ENCODE measurements at places on chromosomes 3 and 15.

- no peak for DNase-seq
Observed at GRCh38 chr3:119395923-119396358, 67.5 kb downstream of the TMEM39A start.

- DNase-seq = no peak
Observed at GRCh38 chr3:176219970-176220369, 977.3 kb downstream of the TBL1XR1 start.

DNA sequence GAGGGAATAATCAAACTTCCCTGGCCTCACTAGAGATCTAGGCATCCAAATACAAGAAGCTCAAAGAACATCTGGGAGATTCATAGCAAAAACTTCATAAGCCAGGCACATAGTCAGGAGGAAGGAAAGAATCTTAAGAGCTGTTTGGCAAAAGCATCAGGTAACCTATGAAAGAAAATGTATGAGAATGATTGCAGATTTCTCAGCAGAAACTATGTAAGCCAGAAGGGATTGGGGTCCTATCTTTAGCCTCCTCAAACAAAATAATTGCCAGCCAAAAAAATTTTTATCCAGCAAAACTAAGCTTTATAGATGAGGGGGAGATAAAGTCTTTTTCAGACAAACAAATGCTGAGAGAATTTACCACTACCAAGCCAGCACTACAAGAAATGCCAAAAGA is 1036.3 kb downstream of the TBL1XR1 start:
- no peak for DNase-seq

DNA sequence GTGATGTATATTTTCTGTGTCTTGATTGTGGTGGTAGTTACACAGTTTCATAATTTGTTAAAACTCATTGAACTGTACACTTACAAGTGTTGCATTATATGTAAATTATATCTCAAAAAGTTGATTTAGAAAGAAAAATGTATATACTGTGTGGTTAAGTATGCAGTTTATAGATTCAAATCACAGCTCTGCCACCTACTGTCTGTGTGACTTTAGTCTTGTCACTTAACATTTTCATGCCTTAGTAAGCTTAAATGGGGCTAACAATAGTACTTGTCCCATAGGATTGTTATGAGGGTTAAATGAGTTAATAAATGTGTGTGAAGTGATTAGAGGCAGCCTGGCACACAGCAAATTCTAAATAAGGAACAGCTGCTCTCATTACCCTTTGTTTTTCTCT is 120.9 kb upstream of the P2RY1 start:
- no peak for DNase-seq

DNA sequence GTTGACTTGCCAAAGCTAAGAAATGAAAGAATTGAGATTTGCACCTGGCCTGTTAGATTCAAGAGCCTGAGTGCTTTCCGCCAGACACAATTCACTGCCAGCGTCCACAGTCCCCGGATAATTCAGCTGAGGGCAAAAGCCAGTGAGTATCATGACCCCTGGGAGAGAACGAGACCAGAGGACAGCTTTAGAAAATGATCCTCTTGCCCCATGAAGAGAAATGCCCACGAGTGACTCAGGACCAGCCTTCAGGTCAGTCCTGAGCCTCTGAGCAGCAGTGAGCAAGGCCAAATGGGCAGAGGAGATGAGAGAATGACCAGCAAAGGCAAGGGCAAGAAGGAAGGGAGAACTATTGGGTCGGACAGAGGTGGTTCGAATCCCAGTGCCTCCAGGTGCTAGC is 273.5 kb downstream of the FAM43A start:
- no peak for DNase-seq

DNA sequence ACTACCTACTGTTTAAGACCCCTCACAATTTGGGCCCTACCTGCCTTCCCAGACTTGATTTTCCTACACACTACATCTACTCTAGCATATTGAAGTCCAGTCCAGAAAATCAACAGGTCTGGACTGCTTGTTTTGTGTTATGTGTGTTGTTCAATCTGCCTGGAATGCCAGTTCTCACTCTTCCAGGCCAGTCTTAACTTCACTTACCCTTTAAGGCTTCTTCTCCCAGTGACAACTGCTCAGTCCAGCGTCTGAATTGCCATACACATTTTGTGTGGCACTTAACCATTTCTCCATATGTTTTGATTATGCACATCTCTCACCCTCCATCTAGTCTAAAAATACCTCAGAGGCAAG is 1.1 kb downstream of the TICRR start:
- no peak for DNase-seq

DNA sequence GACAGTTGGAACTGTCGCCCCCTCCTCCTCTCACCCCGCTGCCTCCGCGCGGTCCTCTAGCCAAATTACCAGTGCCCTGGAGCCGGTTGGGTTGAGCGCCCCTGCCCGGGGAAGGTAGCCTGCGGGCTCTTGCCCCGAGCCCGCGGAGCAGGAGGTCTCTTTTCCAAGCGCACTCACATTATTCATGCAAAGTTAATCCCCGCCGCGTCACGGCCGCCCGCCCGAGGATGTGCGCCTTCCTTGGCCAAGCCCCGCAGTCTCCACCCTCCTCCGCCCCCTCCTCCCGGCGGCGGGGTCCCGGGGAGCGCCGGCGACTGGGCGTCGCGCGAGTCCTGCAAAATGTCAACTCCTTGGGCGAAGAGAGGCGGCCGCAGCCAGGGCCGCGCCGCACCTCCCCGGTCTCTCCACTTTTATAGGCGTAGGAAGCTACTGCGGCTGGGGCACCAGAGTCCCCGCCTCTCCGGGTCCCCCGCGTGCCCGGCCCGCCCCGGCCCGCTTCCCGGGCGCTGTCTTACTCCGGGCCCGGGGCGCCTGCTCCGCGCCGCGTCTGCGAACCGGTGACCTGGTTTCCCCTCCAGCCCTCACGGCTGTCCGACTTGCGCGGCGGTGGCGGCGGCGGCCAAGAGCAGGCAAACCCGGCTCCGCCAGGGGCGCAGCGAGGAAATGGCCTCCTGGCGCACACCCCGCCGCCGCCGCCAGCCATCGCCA is at the start of gene THRB:
TSS of gene THRB (minus strand) at position 233 of the 708 bp plus-strand sequence.
- no peak for DNase-seq

- no peak for DNase-seq
Observed at GRCh38 chr3:17905996-17906395, 163.6 kb upstream of the TBC1D5 start.

GRCh38 chr15:79124388-79124787 is 33.8 kb upstream of the RASGRF1 start:
- DNase-seq = no peak

DNA sequence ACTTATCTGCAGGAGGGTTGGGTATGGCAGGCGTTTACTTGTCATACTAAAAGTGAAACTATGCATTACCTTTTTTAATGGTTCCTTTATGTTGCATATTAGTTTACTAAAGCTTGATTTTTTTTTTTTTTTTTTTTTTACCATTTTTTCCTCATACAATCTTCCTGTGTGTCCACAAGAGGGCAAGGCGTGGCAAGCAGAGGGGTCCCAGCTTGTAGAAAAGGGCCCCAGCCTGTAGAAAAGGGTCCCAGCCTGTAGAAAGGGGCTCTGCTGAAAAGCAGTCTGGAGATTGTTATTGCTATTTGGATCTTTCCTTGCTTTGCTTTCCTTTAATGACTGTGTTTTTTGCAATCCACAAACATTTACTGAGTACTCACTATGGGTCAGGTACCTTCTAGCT is 21.9 kb downstream of the MKRN2 start:
- DNase-seq = no peak

- DNase-seq = no peak
Observed at GRCh38 chr3:178705925-178706324, 169.7 kb downstream of the KCNMB2 start.

DNA sequence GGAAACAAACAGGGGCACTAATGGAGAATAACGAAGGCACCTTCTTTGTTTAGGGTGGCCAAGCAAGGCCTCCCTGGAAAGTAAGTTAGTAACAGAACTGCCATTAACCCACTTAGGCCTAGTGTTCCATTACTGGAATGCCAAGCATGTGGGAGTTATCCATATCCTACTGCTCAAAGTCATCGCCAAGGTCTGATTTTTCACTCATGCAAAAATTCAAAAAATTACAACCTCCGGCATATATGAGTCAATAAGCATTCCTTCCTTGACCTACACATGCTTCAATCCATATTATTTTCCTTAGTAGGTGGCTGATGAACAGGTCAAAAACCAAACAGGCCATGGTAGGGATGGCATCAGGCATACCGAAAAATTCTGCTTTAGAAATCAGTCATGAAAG is 1097.2 kb downstream of the FHIT start:
- DNase-seq = no peak

DNA sequence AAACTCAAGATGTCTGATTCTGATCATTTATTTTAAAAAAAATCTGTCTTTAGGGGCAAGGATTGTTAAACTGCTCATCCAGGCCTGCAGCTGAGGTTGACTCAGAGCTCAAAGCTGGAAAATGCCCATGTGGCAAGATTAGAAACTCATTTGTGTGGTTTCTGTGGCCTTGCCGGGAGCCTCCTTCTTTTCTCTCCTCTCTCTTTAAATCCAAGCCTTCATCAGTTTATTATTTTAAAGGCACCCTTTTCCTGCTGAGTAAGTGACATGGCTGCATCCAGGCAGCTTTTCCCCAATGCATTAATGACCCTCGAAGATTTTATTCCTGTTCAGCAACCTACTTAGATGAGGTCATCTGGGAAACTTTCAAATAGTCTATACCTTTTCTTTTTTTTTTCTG is 221.3 kb upstream of the CDIN1 start:
- DNase-seq = no peak

- DNase-seq = no peak
Observed at GRCh38 chr3:3666664-3667063, 132.6 kb upstream of the LRRN1 start.

GRCh38 chr15:83204697-83205096 is 2.9 kb downstream of the HDGFL3 start:
- DNase-seq = no peak

DNA sequence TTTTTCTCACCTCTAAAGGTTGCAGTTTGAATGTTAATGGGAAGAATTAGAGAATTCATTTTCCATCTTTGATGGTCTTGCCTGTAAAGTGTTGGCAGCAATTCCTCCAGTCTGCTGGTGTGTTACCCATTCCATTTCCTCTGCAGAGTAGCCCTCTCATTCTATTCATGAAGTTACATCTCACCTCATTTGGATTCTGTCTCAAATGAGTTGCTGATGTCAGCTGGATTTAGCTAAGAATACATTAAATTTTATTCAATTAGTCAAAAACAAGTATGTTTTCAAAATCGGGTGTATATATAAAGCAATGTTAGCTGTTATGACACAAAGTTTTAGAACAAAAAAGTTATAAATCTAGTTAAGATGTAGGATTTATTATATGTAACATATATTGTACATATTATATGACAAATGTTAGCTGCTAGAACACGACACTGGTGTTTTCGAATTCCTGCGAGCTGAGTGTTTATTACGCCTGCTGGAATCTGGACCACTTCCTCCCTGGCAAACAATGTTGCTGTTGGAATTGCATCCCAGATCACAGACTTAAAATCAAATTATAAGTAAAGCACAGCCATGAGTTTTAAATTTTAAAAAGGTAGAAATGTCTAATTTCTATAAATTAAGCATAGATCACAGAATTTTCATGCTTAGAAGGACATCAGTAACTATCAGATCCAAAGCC is 516.2 kb downstream of the OCA2 start:
- no peak for DNase-seq

GRCh38 chr3:10548992-10549391 is 43.6 kb upstream of the ATP2B2 start:
- DNase-seq = no peak

- DNase-seq = no peak
Observed at GRCh38 chr3:127275287-127275781, 12.5 kb downstream of the PRR20G start.

- DNase-seq = peak; percentile 0
Observed at GRCh38 chr3:160757233-160758106, 1.4 kb downstream of the PPM1L start.

DNA sequence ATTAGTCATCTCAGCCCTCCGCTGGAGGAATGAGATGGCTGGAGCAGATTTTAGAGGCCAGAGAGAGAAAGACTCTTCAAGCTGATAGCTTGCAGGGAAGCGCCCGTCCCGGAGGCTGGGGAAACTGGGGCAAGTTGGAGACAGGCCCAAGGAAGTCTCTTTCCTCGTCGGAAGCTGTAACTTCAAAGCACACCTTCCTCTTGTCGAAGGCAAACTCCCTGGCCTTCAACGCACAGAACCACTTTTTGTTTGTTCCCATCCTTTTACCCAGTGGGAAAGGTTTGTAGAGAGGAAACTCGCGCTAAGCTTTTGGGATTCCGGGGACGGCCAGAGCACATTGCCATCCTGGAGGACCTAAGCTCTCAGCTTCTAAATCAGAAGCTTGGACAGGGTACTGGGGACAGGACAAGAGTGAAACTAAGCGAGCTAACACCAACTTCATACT is 900 bp upstream of the EOMES start:
- no peak for DNase-seq

DNA sequence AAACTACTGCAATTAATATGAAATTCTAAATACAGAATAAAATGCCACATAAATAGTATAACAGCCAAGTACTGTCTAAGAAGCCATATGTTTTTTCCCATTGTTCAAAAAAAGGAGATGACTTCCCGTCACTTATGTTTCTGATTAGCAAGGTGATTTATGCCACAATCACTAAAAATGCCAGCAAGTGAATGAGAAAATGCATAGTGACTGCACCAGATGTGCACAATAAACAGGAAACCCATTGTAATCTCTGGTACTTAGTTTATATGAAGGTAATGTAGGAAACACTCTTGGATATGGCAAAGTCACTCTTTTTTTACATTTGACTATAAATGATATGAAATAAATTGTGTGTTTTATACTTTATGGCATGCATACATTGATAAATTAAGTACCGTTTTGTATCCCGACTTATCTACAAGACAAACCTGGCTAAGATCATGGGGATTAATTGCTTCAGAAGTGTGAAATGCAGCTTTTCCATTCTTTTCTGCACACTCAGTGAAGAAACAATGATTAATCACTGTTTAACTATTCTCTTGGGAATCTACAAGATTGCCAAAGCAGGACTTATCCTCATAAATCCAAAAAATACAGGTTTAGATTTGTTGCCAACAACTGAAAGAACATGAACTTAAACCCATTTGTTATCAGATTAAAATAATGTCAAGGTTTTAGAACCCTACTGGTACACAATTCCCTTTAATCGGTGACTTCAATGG is 164.5 kb downstream of the TBC1D5 start:
- DNase-seq = no peak

- no peak for DNase-seq
Observed at GRCh38 chr3:177069514-177070329, 127.6 kb downstream of the TBL1XR1 start.

GRCh38 chr3:122636697-122637096 is 43.9 kb upstream of the PARP14 start:
- DNase-seq = no peak

GRCh38 chr15:62275831-62276230 is 110.7 kb upstream of the C2CD4B start:
- no peak for DNase-seq

DNA sequence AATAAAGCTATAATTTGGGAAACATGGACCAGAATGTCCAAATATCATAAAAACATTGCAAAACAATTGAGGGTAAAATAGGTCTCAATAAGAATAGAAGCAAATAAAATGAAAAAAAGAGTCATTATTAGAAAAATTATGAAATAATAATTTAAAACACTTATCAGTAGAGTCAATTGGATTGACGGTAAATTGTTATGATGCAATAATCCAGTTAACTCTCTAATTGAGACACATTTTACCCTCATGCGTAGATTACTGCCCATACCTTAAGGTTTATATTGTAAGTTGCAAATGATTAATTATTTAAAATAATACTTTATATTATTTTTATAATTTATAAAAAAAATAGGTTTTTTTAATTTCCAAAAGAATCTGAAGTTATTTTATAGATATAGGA is 73.4 kb upstream of the POU1F1 start:
- DNase-seq = no peak
